Activated CD4-positive, alpha-beta T cell treated with anti-CD3 and anti-CD28 coated beads for 36 hours (primary cell): ENCODE measurements at places on chromosomes 7 and 10.

- DNase-seq: no peak
Observed at GRCh38 chr7:15400440-15400839, 161.4 kb downstream of the AGMO start.

GRCh38 chr10:70664702-70665195 lies 7.6 kb upstream of the ADAMTS14 start:
- no peak for DNase-seq

GRCh38 chr7:101618207-101618839 lies 10.8 kb downstream of the MYL10 start:
- no peak for DNase-seq

GRCh38 chr7:79555571-79555970 lies 102.1 kb upstream of the MAGI2 start:
- no peak for DNase-seq

GRCh38 chr7:117250801-117251200 lies 72.1 kb downstream of the WNT2 start:
- DNase-seq: no peak

DNA sequence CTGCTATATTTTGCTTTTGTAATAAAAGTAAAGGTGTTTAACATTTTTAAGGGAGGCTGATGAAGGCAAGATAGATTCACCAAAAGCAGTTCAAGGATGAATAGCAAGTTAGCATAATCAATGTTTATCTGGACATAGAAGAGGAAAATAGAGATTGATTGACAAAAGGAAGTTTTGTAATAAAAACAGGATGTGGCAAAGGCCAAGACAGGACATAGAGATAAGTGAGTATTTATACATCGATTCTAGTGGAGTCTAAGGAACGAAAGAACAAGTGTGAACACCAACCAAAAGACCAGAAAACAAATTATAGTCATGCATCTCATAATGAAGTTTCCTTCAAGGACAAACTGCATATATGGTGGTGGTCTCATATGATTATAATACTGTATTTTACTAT lies 123.8 kb downstream of the CCDC71L start:
- DNase-seq: no peak

DNA sequence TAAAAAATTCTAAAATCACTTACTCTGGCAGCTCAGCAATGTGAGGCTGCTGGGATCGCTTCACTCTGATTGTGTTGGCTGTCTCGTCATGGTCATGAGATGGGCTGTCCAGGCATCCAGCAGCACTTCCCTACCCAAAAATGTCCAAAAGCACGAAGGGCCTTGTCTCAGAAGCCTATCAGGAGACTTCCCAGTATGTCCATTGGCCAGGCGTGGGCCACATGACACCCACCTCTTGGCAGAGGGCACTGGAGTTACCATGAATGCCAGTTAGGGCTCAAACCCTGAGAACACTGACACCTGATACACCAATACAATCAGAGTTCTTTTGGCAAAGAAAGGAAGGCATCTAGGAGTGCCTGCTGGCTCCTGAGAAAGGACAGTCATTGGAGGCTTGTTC lies 27.0 kb upstream of the GLI3 start:
- DNase-seq: no peak

DNA sequence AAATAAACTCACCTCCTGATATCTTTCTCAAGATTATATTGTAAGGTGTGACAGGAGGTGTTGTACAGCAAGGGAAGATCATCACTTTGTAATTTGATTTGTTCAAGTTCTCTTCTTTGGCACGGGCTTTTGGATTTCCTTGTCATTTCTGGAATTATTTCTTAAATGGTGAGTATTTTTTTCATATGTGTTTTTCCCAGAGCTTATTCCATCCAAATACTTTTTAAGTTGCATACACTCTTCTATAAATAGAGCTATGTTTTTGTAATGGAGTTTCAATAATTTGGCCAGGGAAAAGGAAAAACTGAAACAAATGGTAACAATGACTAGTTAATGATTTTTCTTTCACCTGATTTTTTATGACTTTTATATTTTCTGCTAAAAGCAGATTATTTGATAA lies 92.5 kb downstream of the CFAP58 start:
- no peak for DNase-seq

GRCh38 chr7:117835016-117835664 lies 38.1 kb downstream of the CTTNBP2 start:
- DNase-seq: no peak

GRCh38 chr10:117929327-117930067 lies 117.2 kb downstream of the RAB11FIP2 start:
- no peak for DNase-seq

DNA sequence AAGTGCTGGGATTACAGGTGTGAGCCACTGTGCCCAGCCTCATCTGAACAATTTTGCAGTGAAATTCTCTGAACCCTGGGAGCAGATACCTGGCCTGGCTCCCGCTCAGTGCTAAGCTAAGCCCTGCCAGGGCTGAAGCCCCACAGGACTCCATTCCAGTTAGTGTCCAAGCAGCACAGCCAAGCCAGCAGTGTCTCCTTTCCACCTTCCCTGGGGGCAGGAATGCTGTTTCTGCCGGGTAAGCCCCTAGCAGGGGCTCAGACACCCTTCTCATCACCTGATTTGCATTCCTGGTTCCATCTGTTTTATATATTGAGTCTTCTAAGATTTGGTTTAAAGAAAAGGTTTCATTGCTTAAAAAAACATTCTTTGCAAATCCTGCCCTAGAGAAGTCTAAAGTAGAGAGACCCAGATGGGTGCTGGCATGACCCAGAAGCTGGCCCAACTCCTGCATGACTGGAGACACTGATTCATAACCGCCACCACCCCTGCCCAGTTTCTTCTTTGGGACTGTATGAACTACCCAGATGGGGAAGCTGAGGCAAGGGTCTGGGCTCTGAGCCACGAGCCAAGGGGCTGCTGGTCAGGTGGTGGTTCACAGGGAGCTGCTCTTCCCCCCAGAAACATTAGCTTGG lies 14.0 kb downstream of the SLC13A4 start:
- no peak for DNase-seq

- peak; percentile 66 for DNase-seq
Observed at GRCh38 chr10:32005050-32005449, 51.2 kb downstream of the KIF5B start.

- DNase-seq: peak; percentile 61
Observed at GRCh38 chr10:110311357-110311949, 6.7 kb upstream of the SMNDC1 start.

- DNase-seq: no peak
Observed at GRCh38 chr10:112649006-112649821, 202.2 kb downstream of the VTI1A start.

DNA sequence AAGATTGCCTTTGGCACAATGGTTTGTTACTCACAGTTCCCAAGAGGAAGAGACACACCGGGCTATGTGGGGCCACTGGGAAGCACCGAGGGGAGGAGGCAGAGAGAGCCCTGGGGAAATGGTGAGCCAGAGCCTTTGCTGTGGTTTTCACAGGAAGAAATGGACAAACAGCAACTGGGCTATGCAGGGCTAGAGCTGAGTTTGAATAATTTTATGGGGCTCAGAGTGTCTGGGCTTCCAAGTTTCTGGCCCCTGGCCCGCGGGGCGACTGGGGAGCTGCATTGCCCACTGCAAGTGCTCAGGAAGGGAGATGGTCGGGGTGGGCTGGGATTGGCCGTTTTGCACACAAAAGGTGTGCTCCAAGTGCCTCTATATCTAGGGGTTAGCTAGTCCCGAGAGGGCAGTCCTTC lies 92.6 kb downstream of the CHST15 start:
- no peak for DNase-seq

DNA sequence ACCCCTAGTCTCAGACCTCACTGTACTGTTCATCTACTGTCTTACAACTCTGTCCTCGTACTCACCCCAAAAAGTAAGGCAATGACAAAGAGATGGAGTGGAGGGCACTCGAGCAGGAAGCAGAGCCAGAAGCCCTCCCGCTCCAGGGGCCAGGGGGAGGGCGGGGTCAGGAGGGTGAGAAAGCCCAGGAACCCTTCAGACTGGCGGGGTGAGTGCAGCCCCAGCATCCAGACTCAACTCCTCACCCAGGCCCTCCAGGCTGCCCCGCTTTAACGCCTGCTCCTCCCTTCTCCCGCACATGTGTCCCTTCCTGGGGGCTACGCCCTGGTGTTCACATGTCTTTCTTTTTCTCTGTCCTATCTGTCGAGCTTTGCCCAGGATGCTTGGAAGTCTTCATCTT lies 66.1 kb downstream of the CALML3 start:
- DNase-seq: no peak

DNA sequence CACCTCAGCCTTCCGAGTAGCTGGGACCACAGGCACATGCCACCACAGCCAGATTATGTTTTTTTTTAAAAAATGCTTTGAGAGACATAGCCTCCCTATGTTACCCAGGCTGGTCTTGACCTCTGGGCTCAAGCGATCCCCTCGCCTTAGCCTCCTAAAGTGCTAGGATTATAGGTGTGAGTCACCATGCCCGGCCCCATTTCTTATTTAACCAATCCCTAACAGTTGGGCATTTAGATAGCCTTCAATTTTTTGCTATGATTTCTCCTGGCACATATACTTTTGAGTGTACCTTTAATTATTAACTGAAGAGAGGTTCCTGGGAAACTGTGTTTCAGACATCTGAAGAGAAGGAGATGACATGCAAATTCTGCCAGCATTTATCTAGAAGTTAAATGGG lies 22.6 kb upstream of the AUTS2 start:
- no peak for DNase-seq

- DNase-seq: no peak
Observed at GRCh38 chr10:11256896-11257295, 239.2 kb downstream of the CELF2 start.

DNA sequence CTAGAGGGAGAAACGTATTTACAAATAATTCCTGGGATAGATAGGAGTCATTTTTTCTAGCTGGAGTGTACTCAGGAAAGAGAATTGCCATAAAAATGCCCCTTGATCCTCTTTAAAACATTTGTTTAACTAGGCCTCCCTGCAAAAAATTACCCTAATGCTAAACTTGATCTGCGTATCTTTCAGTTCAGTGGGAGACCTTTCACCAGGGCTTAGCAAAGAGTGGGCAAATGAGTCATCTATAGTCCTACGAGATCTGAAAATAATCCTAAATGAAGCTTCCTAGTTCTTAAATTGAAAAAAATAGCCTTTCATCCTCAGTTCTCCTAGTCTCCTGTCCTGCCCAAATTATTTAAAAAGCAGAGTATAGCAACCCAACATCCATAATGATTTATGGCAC lies 198.6 kb upstream of the FRMD4A start:
- no peak for DNase-seq
